ENCODE measurements at places on chromosomes 6 and 20.

DNA sequence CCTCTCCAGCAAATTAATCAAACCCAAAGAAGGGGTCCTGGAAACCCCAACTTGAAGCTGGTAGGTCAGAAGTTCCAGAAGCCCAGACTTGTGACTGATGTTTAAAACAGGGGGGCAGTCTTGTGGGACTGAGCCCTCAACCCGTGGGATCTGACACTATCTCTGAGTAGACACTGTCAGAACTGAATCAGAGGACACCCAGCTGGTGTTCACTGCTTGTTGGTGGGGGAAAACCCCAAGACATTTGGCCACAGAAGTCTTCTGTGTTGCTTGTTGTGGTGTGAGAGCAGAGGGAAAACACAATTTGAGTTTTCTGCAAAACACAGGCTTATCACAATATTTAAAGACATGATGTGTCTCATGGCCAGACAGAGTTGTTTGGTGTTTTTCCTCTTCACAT is 29.9 kb downstream of the KIF13A start:
- DNase-seq: no peak

GRCh38 chr20:15523400-15523799 is 1049.8 kb downstream of the KIF16B start:
- DNase-seq: no peak

GRCh38 chr6:140874066-140874465 is 1258.7 kb upstream of the GJE1 start:
- DNase-seq: no peak

DNA sequence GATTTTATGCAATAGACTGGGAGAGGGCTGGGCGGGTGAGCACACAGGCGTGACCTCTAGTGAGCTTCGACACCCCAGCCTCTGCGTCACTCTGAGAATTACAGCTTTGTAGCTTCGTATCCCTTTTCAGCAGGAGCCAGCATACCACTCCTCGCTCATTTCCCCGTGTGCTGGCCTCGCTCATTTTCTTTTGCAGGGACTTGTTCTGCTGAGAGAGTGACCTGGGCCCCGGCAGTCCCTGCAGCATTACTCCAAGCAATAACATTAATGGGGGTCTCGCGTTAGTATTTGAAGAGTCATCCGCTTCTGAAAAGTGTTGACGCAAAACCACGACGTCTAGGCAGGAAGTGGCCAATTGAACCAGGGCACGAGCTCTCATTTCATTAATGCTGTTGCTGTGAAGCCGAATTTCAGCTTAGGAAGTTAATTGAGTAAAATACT is 193.7 kb downstream of the QKI start:
- DNase-seq: no peak

GRCh38 chr6:88760091-88760490 is 203.3 kb downstream of the RNGTT start:
- DNase-seq: no peak

DNA sequence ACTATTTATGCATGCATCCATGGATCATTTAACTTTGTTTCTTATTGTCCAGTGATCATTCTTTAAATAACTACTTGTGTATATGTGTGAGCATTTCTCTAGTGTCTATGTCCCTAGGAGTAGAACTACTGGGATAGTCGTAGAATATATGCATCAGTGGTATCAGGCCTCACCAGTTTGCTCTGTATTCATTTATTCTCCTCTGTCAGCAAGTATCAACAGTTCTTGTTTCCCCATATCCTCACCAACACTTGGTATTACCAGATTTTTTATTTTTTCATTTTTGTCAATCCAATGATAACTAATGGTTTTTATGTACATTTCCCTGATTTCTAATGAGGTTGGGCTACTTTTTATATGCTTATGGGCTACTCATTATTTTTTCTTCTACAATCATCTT is 27.9 kb downstream of the CTNNBL1 start:
- DNase-seq: no peak

DNA sequence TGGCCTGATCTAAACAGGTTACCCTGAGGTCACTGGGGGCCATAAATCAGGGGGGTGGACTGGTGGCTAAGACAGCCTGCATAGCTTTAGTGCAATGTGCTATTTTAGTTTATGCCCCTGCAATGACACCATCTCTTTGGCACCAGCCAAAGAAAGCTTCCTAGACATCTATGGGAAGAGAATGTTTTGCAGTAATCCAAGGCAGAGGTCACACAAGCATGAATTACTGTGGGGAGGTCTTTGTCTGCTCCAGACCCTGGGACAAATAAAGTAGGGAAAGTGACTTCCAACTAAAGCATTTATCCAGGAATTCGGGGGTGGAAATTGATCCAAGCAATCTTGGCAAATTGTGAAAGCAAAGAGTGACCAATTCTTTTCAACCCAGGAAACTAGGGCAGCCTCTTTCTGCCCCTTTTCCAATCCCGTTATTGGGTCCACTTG is 5.3 kb downstream of the RIPOR2 start:
- DNase-seq: no peak

DNA sequence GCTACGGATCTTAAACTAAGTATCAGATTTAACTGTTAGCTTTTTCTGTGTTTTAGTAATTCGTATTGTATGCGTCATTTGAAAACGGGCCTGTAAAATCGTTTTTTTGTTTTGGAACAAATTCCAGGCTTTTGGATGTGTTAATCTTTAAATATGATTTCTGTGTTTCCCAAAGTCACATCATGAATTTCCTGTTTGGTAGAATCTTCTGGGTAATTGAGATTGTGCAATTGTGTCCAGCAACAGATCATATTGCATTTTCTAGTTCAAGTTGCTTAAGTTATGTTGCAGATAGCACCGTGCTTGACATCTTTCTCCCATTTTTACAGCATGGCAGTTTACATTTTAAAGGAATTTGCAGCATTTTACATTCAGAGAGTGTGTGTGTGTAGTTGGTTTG is 1.9 kb downstream of the MAPK14 start:
- no peak for DNase-seq

DNA sequence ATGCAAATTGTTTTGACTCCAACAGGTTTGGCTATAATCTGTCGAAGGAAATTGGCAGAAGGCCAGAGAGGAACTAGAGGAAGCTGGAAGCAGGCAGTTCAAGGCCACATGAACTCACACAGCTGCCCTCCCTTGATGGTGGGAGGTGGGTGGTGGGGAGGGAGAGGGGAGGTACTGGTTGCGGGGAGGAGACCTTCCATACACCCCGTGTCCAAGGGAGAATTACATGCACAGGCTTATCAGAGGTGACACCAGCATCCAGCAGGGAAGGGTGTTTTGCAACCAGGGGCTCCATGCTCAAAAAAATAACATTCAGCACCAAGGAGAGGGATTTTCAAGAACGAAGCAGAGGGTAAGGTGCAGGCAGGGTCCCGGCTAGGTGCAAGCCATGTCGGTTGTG is 9.1 kb downstream of the PRND start:
- DNase-seq: no peak

DNA sequence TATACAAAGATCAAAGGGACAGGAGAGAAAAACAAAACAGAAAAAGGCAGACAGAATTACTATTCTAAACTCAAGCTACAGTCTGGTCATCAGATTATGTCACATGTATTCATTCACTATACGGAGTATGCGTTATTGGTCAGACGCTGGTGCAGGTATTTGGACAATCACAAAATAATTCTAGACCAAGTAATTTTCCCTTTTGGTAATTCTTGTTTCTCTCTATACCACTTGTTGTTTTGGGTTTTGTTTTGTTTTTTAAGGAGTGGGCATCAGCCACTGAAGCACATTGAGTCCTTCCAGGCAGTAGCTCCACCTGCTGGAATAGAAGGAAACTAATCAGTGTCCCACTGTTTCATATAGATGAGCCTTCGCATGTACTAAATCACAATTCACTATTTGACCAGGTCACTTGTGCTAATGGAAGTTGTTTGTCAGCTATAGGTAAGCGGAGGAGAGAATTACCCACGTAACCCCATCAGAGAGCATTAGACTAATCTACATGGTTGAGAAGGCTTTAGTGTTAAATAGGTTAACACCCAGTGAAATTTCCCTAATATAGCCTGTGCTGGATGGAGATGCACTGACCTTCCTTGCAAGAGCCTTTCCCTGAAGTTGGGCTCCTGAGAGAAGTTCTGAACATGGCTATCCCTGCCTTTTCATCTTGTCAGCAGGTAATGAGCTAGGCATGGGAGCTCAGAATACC is 77.9 kb downstream of the TNFAIP3 start:
- DNase-seq: no peak

GRCh38 chr6:122788663-122789181 is 336 bp upstream of the SMPDL3A start:
- DNase-seq: no peak

GRCh38 chr6:47187893-47188587 is 121.7 kb downstream of the TNFRSF21 start:
- no peak for DNase-seq

DNA sequence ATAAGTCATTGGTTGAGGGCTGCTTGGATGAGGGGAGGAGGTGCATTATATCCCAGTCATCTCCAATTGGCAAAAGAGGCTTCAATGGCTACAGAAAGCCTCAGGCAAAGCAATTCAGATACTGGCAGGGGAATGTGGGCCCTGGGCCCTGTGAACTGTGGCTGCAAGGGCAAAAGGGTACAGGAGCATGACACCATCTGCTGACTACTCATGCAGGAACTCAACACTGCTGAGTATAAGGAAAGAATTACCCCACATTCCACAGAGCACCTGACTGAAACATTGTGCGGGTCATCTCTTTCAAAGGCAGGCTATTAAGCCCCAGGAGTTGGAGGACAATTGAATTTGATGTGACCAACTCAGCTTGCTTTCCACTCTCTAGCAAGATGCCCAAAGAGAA is 92.1 kb upstream of the SPTLC3 start:
- no peak for DNase-seq

Measured in type B pancreatic cell (in vitro differentiated cells).